ENCODE measurements at places on chromosomes 5 and 9. TPM values are rescaled to one million over a fixed set of nuclear protein-coding genes. Genes with fewer than 3 reads are reported as not detected.
A peak's percentile ranks its signal among the peaks of the same experiment; 100 is the strongest.

DNA sequence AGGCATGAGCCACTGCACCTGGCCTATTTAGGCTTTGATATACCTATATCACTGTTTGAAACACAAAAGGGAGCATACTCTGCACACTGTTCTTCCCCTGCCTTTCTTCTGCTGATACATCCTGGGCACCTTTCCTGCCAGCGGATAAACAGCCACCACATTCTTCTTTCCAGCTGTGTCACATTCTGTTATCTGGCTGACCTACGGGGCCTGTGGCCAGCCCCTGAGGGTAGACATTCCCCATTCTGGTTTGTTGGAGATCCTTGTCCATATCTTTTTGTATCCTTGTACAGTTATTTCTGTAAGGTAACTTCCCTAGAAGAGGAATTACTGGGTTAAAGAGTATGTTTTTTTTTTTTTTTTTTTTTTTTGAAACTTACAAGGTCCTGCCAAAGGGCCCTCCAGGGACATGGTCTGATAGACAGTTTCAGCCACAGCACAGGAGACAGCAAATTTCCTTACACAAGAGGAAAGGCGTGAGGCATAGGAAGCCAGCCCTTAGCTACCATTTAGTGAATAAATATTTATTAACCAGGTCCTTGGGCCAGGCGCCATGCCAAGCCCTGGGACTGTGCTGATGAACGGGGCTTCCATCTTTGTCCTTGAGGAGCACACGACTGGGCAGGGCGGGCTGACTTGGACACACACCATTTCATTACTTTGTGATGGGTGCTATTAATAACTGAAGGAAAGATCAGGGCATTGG lies 57.8 kb downstream of the ERGIC1 start:
- no peaks in the 10 kb centered on the region for H3K27me3 ChIP-seq
- H3K4me1 ChIP-seq, result peaks cover 29% of the 10 kb centered on the region
- peaks cover 12% of the 10 kb centered on the region for H3K36me3 ChIP-seq
- no peak for DNase-seq

DNA sequence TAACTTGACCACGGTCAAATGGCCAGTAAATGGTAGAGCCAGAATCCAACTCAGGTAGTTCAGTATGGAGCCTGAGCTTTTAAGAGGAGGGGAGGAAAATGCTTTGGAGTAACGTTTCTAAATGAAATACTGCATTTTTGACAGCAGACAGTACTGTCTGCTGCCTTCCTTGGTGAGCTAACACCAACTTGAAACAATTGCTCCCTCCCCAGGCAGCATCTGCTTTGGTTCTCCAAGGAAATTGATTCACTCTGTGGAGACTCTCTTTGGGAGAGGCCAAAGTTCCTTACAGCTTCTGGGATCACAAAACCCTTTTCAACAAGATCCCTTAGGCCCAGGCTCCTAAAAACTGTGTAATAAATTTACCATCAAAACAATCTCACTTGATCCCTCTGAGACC lies 75.2 kb upstream of the SSBP2 start:
- H3K36me3 ChIP-seq, result no peaks in the 10 kb centered on the region
- DNase-seq, result no peak
- no peak overlapping the region for H3K4me3 ChIP-seq
- no peaks in the 10 kb centered on the region for H3K4me1 ChIP-seq

- H3K4me1 ChIP-seq, result no peaks in the 10 kb centered on the region
- H3K4me3 ChIP-seq, result no peak overlapping the region
- H3K36me3 ChIP-seq, result no peaks in the 10 kb centered on the region
- H3K27me3 ChIP-seq, result no peaks in the 10 kb centered on the region
- H3K27ac ChIP-seq, result no peak overlapping the region
- no peak for DNase-seq
These were observed 299.4 kb downstream of the ICE1 start for GRCh38 chr5:5721881-5722280.

DNA sequence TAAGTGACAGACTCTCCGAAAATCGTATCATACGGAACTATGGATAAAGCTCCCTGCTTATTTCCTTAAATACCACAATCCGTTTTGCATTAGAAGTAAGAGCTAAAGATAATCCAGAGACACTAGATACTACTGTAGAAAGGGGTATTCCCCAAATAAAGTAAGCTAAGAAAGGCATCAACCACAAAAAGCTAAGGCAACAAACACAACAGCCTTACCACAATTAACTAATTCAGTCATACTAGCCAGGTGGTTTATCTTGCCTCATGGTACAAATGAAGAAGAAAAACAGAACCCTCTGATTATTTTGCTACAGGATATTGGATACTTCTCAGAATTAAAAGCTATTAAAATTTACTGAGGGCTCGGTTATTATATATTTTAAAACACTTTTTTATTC lies 14.1 kb downstream of the ERP44 start:
- H3K4me1 ChIP-seq, result peaks cover 22% of the 10 kb centered on the region
- no peak overlapping the region for H3K4me3 ChIP-seq
- no peak for DNase-seq
- H3K27ac ChIP-seq, result no peak overlapping the region
- no peaks in the 10 kb centered on the region for H3K36me3 ChIP-seq

- H3K4me3 ChIP-seq, result no peak overlapping the region
- no peaks in the 10 kb centered on the region for H3K27me3 ChIP-seq
- H3K4me1 ChIP-seq, result peaks cover 56% of the 10 kb centered on the region
- H3K27ac ChIP-seq, result no peak overlapping the region
- peaks cover 4% of the 10 kb centered on the region for H3K36me3 ChIP-seq
These were observed 54.7 kb downstream of the MAP1B start for GRCh38 chr5:72161951-72162350.

- no peak overlapping the region for H3K27ac ChIP-seq
- H3K4me1 ChIP-seq, result peaks cover 12% of the 10 kb centered on the region
- H3K4me3 ChIP-seq, result no peak overlapping the region
- H3K36me3 ChIP-seq, result no peaks in the 10 kb centered on the region
- peaks cover 4% of the 10 kb centered on the region for H3K27me3 ChIP-seq
These were observed 79.2 kb upstream of the TBCA start for GRCh38 chr5:77855369-77855768.

GRCh38 chr5:172133359-172134029 lies 54.5 kb downstream of the STK10 start:
- H3K27ac ChIP-seq, result peak overlapping the region; percentile 65
- no peak overlapping the region for H3K4me3 ChIP-seq
- no peaks in the 10 kb centered on the region for H3K27me3 ChIP-seq
- DNase-seq, result peak; percentile 95
- H3K4me1 ChIP-seq, result peaks cover 11% of the 10 kb centered on the region
- H3K36me3 ChIP-seq, result no peaks in the 10 kb centered on the region

- no peak for DNase-seq
- H3K4me3 ChIP-seq, result no peak overlapping the region
- H3K36me3 ChIP-seq, result no peaks in the 10 kb centered on the region
- H3K27ac ChIP-seq, result no peak overlapping the region
These were observed 24.8 kb upstream of the DENND1A start for GRCh38 chr9:123954518-123955280.

DNA sequence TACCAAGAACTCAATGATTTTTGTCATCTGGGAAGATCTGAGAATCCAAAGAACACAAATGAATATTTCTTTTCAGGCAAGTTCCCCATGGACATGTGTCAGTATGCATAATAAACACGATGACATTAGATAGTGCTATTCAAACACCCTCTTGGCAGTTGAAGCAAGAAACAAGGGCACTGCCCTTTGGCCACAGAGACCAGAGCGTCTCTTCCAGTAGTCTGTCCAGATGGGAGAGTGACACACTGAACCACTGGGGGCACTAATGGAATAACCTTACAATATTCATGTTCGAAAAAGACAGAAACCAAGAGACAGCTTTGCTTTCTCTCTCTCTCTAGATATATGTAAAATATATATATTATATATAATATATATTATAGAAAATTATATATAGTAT lies 301.9 kb downstream of the CTNND2 start:
- no peaks in the 10 kb centered on the region for H3K36me3 ChIP-seq
- H3K4me1 ChIP-seq, result no peaks in the 10 kb centered on the region
- H3K27me3 ChIP-seq, result no peaks in the 10 kb centered on the region
- no peak overlapping the region for H3K4me3 ChIP-seq

GRCh38 chr9:108225149-108225800 lies 630.5 kb downstream of the ACTL7B start:
- no peaks in the 10 kb centered on the region for H3K4me1 ChIP-seq
- H3K27me3 ChIP-seq, result no peaks in the 10 kb centered on the region
- DNase-seq, result peak; percentile 8
- no peaks in the 10 kb centered on the region for H3K36me3 ChIP-seq
- H3K4me3 ChIP-seq, result no peak overlapping the region

- H3K4me1 ChIP-seq, result peaks cover 9% of the 10 kb centered on the region
- H3K27ac ChIP-seq, result no peak overlapping the region
- peaks cover 4% of the 10 kb centered on the region for H3K27me3 ChIP-seq
- H3K4me3 ChIP-seq, result no peak overlapping the region
- no peaks in the 10 kb centered on the region for H3K36me3 ChIP-seq
- DNase-seq, result no peak
These were observed 25.4 kb upstream of the TGFBR1 start for GRCh38 chr9:99079542-99079941.

DNA sequence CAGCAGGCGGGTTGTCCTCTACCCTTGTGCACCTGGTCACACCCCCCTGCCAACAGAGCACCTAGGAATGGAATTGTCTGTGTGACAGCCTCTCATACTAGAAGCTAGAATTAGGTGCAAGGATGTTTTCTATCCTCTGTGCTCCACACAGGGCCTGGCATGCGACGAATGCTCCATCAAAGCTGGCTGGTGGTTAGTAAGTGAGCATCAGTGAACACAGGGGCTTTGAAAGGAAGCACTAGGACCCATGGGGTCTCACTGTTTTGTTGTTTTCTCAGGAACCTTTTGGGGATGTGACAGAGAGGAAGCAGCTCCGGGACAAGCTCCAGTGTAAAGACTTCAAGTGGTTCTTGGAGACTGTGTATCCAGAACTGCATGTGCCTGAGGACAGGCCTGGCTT lies 32.3 kb downstream of the GALNT12 start:
- H3K27ac ChIP-seq, result no peak overlapping the region
- no peaks in the 10 kb centered on the region for H3K27me3 ChIP-seq
- no peaks in the 10 kb centered on the region for H3K4me1 ChIP-seq
- H3K4me3 ChIP-seq, result no peak overlapping the region
- no peaks in the 10 kb centered on the region for H3K36me3 ChIP-seq
- DNase-seq, result no peak

DNA sequence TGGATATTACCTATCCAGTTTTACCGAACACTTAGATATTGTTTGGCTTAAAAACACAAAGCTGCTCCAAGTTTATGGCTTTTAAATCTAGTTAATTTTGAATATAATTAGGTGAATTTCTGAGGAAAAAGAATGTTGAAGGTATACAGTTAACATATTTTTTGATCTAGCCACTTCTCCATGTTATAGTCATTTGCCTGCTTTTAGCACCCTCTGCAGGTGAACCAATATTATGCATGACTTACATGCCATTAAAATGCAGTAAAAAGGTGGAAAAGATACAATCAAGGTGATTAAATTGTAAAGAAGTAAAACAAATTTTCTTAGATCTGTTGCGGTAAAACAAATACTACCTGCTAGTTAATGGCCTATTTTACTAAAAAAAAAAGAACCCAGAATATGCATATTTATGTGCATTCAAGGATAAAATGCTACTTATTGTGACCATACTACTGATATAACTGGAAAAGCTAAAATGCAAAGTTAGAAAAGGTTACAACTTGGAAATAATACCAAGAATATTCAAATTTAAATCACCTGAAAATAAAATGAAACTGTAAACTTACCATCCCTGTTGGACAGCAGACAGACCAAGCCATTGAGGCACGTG lies 132.1 kb downstream of the AP3B1 start:
- H3K4me1 ChIP-seq, result no peaks in the 10 kb centered on the region
- no peaks in the 10 kb centered on the region for H3K27me3 ChIP-seq

GRCh38 chr5:144121577-144121976 lies 48.9 kb downstream of the YIPF5 start:
- no peak overlapping the region for H3K4me3 ChIP-seq
- no peaks in the 10 kb centered on the region for H3K36me3 ChIP-seq
- peak; percentile 63 for DNase-seq
- H3K27ac ChIP-seq, result no peak overlapping the region
- H3K27me3 ChIP-seq, result no peaks in the 10 kb centered on the region

DNA sequence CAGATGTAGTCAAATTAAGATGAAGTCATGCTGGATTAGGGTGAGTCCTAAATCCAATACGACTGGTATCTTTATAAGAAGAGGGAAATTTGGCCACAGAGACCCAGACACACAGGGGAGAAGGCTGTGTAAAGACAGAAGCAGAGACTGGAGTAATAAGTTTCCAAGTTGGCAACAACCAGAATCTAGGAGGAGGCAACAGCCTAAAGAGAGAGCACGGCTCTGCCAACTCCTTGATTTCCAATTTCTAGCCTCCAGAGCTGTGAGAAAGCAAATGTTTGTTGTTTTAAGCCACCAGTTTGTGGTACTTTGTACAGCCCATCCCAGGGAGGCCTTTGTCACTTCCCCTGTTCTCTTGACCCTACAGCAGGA lies 74.4 kb downstream of the ATG10 start:
- no peak overlapping the region for H3K27ac ChIP-seq
- H3K36me3 ChIP-seq, result no peaks in the 10 kb centered on the region
- H3K27me3 ChIP-seq, result no peaks in the 10 kb centered on the region
- H3K4me3 ChIP-seq, result no peak overlapping the region
- H3K4me1 ChIP-seq, result no peaks in the 10 kb centered on the region

GRCh38 chr5:179113143-179113530 lies 53.0 kb downstream of the ZNF354C start:
- no peaks in the 10 kb centered on the region for H3K4me1 ChIP-seq
- no peak overlapping the region for H3K4me3 ChIP-seq
- no peaks in the 10 kb centered on the region for H3K27me3 ChIP-seq
- H3K36me3 ChIP-seq, result no peaks in the 10 kb centered on the region
- no peak for DNase-seq

DNA sequence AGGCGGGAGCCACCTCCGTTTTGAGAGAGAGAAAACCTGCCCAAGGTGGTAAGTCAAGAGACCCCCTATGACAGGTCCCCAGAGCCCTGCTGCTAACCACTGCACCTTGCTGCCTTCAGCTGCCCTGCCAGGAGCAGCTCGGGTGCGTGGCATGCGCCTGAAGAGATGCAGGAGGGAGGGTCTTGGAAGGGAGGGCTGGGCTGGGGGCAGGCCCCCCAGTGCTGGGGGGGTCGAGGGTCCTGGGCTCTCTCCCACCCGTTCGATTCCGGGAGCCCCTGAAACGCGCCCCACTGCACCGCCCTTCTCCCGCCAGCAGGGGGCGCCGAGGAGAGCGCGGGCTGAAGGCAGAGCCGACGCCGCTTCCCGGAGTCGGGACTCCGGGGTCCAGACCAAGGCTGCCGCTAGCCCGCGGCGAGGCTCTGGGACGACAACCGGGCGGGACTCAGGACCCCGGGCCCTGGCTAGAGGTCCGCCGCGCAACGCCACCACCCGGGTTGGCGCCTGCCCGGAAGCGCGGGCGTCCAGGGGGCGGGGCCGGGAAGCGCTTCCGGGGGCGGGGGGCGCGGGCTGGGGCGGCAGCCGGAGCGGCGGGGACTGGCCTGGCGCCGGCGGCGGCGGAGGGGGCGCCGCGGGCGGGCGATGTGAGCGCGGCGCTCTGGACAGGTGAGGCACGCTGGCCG lies at the start of gene ZBTB34:
ZBTB34 (plus strand) TSS at position 563 of the 680 bp plus-strand sequence. CDS start 18,761 bp downstream, outside the sequence.
- peak within 1 kb of the TSS; percentile 75 for H3K27ac ChIP-seq
- peaks cover 19% of the 10 kb centered on the region for H3K4me1 ChIP-seq
- no peak for DNase-seq
- peaks cover 7% of the 10 kb centered on the region for H3K36me3 ChIP-seq

- no peaks in the 10 kb centered on the region for H3K27me3 ChIP-seq
- H3K27ac ChIP-seq, result peak overlapping the region; percentile 87
- no peak overlapping the region for H3K4me3 ChIP-seq
- DNase-seq, result peak; percentile 94
- peaks cover 28% of the 10 kb centered on the region for H3K4me1 ChIP-seq
These were observed 98.8 kb upstream of the BASP1 start for GRCh38 chr5:17118631-17119030.

C5orf46 gene
- total RNA-seq, result 32.3 TPM

UAP1L1 gene
- 4.7 TPM for total RNA-seq

GMCL2 gene
- not detected for total RNA-seq

GPR150 gene
- total RNA-seq, result not detected

Measured in astrocyte (in vitro differentiated cells and primary cell).